ENCODE measurements at places on chromosomes 4 and X. TPM values are rescaled to one million over a fixed set of nuclear protein-coding genes. Genes with fewer than 3 reads are reported as not detected.
A peak's percentile ranks its signal among the peaks of the same experiment; 100 is the strongest.

- peaks cover 3% of the 10 kb centered on the region for H3K4me1 ChIP-seq
- H3K27me3 ChIP-seq = no peaks in the 10 kb centered on the region
- DNase-seq = no peak
Observed at GRCh38 chr4:172168888-172169287, 355.7 kb downstream of the GALNTL6 start.

- no peaks in the 10 kb centered on the region for H3K4me1 ChIP-seq
- H3K4me3 ChIP-seq = no peak overlapping the region
- H3K27me3 ChIP-seq = no peaks in the 10 kb centered on the region
- no peaks in the 10 kb centered on the region for H3K36me3 ChIP-seq
Observed at GRCh38 chrX:28058901-28059300, 77.7 kb upstream of the DCAF8L1 start.

DNA sequence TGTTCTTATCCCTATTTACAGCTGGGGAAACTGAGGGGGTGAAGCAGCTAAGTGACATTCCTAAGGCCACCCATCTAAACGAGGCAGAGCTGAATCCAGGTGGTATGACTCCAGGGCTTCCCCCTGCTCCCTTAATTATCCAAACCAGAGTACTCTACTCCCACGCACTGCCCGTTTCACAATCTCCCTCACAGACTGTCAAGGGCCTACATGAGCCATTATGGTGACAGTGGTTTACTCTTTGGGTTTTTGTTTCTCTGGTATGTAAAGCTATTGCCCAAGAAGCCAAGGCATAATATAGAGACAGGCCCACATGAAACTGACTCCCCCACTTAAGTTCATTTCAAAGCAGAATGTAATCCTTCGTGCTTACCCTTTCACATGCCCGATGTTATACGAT, 95.1 kb downstream of the NHS start:
- no peaks in the 10 kb centered on the region for H3K27me3 ChIP-seq
- peaks cover 3% of the 10 kb centered on the region for H3K4me1 ChIP-seq
- no peak overlapping the region for H3K27ac ChIP-seq
- H3K36me3 ChIP-seq = no peaks in the 10 kb centered on the region

- no peaks in the 10 kb centered on the region for H3K27me3 ChIP-seq
- peaks cover 16% of the 10 kb centered on the region for H3K4me1 ChIP-seq
- no peaks in the 10 kb centered on the region for H3K36me3 ChIP-seq
- peak overlapping the region; percentile 33 for H3K27ac ChIP-seq
- H3K4me3 ChIP-seq = no peak overlapping the region
Observed at GRCh38 chr4:687971-688853, 739 bp downstream of the SLC49A3 start.

DNA sequence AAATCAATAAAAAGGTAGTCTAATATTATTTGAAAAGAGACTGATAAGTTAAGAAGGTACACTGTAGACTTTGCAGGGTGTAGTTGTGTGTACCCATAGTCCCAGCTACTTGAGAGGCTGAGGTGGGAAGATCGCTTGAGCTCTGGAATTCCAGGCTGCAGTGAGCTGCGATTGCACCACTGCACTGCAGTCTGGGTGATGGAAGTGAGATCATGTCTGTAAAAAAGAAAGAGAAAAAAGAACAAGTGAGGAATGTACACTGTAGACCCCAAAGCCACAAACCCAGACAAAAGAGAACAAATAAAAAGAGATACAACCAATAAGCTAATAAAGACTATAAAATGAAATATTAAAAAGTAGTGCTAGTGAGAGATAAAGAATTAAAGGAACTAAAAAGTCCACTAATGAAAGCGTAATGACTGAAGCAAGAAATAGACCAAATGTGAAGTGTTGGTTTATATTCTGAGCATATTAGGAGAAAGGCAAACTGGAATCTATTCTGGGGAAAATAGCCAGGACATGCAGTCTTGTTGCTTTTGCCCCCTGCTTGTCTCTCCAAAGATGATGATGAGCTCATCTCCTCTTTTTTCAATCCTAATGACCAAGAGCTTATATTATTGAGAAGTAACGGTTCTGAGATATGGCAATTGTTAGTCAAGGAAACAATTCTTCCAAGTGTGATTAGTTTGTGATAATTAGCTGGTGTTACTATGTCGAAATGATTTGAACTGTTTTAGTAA, 19.1 kb downstream of the GSX2 start:
- peak; percentile 16 for DNase-seq
- no peaks in the 10 kb centered on the region for H3K36me3 ChIP-seq
- H3K4me3 ChIP-seq = no peak overlapping the region
- H3K4me1 ChIP-seq = peaks cover 21% of the 10 kb centered on the region
- no peak overlapping the region for H3K27ac ChIP-seq
- H3K27me3 ChIP-seq = no peaks in the 10 kb centered on the region

DNA sequence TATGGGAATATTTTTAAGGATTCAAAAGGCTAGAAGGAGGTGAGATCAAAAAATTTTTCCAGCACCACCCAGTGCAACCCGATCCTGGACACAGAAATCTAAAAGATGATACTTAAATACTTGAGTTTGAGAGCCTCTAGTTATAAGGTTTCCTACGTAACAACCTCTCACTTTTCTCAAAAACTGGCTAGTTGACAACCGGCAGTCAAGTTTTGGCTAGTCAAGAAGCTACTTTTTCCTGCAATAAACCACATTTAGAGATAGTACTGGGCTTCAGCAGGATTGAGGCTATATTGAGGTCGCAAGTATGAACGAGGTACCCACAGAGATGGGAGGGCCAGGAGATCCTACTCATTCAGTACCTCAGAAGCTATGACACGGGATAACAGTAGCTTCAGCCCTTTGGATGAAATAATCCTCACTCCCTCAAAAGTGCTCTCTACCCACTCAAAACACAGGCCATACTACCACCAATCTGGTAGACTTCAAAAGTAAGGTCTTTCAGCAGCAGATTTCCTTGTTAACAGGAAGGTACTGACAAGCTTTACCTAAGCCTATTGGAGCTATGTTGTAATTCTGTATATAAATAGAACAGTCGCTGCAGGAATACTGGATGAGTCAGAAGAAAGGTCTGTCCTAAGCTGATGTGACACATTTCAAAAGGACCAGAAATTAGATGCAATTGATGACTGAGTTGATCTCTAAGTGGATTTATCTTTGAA, 1.5 kb upstream of the TSPAN5 start:
- no peaks in the 10 kb centered on the region for H3K27me3 ChIP-seq
- DNase-seq = no peak
- peaks cover 44% of the 10 kb centered on the region for H3K4me1 ChIP-seq
- H3K27ac ChIP-seq = no peak overlapping the region

The UFSP2 gene
- 17.4 TPM for total RNA-seq

The USP17L11 gene
- total RNA-seq = not detected

The PABPC1L2A gene
- not detected for total RNA-seq

The FMR1NB gene
- not detected for total RNA-seq

Measured in Caco-2 (cell line).